ENCODE measurements at places on chromosomes 1 and 21.

- DNase-seq, result no peak
Measured at GRCh38 chr21:33989440-33989839, 73.8 kb upstream of the ATP5PO start.

- DNase-seq, result peak; percentile 57
Measured at GRCh38 chr1:15153842-15154479, 414 bp downstream of the TMEM51 start.

- no peak for DNase-seq
Measured at GRCh38 chr1:42943166-42943565, 15.5 kb downstream of the SLC2A1 start.

DNA sequence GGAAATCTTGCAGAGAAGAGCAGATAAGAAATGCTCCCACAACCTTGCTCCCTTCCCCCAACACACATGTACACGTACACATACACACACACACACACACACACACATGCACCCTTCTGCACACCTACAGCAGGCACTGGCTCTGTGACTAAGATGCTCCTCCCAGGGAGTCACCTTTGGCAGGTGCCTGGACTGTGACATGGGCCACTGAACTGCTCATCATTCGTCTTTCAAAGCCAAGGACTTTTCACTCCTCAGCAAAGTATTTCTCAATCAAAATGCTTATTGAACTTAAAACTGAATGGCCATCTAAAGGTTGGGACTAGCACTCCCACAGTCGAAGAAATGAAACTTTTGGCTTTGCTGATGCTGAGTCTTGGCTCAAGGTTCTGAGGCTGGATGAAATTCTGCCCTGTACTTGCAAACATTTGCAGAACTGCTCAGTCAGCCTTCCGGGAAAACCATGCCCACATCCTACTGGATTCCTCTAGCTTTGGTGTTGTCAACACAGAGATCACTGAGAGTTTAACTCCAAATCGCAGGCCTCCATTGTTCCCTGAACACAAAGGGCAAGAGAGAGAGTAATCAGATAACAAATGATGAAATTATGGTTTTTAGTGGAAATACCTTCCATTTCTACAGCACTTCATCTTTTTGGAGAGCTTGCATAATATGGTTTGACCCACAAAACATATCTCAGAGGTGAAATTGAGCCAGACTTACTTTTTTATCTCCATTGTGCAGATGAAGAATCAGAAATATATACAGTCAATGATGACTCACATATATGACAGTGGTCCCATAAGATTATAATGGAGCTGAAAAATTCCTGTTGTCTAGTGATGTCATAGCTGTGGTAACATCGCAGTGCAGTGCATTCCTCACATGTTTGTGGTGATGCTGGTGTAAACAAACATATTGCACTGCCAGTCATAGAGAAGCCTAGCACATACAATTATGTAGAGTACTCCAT is 72.4 kb upstream of the BCAR3 start:
- DNase-seq, result no peak

GRCh38 chr1:119260506-119260905 is 108.1 kb upstream of the HAO2 start:
- no peak for DNase-seq

GRCh38 chr1:15402809-15403450 is 6.8 kb upstream of the EFHD2 start:
- no peak for DNase-seq

- DNase-seq, result no peak
Measured at GRCh38 chr1:30000266-30000665, 723.1 kb downstream of the MATN1 start.

DNA sequence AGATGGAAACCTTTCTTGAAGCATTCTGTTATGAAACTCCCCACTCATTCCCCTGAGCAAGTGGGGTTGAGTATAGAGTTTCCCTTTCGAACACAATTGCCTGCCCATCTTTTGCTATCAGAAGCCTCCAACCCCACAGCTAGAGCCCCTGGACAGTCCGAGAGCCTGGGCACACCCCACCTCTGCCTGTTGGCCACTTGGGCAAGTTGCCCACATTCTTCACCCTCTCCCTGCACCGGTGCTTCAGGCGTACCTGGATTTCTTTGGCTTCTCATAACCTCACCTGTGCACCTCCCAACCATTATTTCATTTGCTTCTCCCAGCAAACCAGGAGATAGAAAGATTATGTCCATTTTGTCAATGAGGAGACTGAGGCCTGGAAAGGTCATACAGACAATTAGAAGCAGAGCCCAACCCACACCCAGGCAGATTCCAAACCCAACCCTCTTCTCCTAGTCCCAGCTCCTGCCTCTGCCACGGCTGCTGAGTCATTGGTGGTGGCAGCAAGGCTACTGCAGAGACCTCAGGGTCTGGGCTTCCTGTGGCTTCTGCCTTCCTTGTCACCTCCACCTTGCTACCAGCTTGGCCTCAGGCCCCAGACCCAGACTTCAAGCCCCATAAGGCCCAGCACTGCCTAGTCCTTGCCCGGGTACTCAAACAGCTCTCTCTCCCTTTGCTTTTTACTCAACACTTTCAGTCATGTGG is 118.7 kb upstream of the ZBTB40 start:
- no peak for DNase-seq

- no peak for DNase-seq
Measured at GRCh38 chr1:167548059-167548932, 5.3 kb downstream of the CREG1 start.

DNA sequence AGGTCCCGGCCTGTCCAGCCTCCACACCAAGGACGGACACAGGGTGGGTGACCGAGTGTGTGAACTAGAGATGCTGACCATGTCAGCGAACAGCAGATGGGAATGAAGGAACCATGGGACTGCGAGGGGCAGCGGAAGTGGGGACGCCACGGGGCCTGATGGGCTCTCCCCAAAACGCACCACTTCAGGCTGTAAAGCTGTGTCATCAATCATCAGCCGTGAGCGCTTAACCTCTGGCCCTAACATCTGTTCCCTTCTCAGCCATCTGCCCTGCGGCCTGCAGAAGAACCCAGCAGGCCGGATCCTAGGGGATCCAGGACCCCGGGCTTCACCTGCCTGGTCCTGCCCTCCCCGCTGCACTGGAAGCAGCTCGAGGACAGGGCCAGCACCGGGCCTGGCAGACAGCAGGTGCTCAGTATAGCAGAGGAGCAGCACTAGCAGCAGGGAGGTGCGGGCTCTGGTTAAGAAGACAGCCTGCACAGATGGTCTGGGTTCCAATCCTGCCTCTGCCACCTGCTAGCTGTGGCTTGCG is 58.7 kb downstream of the DMRTB1 start:
- no peak for DNase-seq

DNA sequence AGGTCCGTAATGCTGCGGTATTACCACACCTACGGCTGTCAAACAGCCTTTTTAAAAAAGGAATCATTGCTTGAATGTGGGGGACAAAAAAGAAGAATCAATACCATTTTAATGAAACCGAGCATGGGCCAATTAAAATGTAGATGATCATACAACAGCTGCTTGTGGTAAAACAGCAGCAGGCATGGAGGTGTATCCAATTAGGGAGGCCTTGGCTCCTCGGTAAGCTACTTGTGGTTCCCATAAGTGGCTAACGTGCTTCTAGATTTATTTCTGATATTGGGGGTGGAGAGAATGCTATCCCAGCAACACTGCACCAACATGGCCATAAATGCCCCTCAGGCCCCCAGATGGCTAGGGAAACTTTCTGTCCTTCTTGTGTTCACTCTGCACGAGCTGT is 1.8 kb downstream of the PTPN14 start:
- no peak for DNase-seq

DNA sequence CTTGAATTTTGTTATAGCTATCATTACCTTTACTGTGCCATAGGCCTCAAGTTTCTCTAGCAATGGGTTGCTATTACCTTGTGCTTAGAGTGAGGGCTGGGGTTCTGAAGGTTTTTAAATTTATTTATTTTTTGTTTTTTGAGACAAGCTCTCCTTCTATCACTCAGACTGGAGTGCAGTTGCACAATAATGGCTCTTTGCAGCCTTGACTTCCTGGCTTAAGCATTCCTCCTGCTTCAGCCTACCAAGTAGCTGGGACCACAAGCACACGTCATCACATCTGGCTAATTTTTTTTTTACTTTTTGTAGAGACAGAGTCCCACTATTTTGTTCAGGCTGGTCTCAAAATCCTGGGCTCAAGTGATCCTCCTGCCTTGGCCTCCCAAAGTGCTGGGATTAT is 41.5 kb downstream of the SNX27 start:
- no peak for DNase-seq
